ENCODE measurements at places on chromosomes 5 and 9.

DNA sequence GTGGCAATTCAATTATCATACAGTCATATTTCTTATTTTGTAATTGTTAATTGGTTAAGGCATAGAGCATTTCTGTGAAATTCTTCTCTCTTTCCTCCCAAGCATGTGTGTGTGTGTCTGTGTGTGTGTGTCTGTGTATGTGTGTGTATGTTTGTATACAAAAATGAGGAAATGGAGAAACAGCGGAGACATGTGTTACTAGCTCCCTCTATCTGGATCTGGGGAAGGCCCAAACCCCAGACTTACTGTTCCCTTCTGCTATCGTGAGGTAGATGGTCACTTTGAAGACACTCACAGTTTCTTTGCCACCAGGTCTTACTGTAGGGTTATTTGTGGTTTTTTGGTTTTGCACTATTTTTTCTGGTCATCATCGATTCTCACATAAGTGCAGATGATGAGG, 11.4 kb upstream of the C5orf63 start:
- DNase-seq = no peak

GRCh38 chr9:18703151-18703900, 229.4 kb downstream of the ADAMTSL1 start:
- no peak for DNase-seq

GRCh38 chr9:104617418-104617817, 586 bp downstream of the OR13C9 start:
- no peak for DNase-seq

DNA sequence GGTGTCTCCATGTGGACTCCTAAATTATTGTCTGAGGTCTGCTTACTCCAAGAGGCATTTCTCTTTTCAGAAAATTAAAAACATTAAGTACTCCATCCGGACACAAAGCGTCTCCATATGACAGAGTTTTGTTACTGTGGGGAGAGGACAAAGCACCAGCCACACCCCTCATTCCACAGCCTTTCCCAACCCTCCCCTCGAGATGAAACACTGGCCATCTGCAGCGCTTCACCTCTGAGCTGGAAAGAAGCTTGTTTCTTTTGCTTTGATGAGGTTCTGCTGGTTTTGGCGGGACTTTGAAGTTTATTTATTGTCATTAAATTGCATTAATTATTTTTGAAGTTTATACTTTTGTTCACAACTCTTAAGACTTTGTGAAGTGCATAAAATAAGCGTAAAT, 27.6 kb upstream of the NKD2 start:
- DNase-seq = no peak

DNA sequence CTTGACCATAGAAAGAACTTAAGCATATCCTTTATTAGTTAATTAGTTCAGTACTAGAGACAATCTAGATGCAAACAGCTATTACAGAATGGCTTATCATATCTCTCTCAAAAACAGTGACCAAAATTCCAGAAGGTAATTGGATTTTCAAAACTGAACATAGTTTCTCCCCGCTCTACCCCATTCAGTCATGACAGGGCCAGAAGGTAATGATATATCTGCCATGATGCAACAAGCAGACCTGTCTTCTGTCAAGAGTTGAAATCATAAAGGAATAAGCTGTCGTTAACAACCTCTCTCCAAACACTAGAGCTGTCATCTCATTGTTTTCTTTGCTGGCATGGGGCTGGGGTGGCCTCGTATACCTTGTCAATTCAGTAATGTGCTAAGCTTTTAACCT, 200.5 kb upstream of the POU5F2 start:
- DNase-seq = peak; percentile 52

DNA sequence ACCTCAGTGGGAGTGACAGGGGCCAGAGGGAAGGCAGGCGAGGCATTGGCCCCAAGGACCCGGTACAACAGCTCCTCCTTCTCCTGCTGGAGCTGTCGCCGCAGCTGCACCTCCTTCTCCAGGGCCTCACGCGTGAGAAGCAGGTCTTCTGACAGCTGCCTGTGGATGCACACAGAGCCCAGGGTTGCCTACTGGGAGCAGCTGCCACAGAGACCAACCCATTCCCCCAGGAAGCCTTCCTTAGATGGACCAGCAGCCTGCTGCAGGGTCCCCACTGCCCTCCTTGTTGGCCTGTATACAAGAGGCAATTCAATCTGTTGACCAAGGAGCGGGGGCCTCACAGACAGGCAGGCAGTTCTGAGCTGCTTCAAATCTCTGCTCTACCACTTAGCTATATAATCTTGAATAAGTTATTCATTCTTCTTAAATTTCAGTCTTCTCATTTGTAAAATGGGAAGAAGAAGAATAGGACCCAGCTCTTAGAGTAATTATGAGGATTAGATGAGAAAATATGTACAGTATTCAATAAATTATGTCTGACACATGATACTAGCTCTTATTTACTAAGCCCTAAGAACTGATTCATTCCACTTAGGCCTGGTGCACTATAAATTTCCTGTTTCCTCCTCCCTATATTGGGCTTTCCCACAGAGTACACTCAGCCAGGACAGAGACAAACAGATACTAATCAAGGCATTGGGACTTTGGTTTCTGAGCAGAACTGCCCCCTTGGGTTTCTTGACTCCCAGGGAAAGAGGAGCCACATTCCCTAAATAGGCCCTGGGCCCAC, 26.1 kb upstream of the ANXA6 start:
- DNase-seq = no peak

- no peak for DNase-seq
These were observed 33.9 kb upstream of the MAN2A1 start for GRCh38 chr5:109655841-109656240.

DNA sequence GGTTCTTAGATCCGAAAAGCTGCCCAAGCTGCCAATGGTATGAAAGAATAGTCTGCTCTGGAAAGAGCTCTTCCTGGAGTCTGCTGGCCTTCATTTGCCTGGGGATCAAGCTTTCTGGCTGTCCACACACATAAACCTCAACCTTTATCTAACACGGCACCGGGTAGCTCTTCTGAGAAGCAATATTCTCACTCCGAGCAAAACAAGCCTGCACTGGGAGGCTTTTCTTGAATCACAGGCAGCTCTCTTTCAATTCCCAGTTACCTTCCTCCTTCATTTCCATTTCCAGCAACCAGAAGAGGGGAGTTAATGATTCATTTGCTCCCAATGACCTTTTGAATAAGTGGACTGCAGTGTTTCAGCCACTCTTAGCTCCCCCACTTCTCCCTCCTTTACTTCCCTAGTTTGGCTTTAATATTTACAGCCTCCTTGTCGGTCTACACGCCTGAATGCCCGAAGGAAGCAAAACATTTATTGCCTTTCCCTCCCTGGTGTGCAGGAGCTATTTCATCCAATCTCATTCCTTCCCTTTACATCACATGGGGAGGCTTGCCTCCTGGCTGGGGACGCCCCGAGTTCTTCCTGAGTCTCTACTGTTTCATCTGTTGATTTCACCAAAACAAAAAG, 187.1 kb downstream of the ARHGEF28 start:
- no peak for DNase-seq

DNA sequence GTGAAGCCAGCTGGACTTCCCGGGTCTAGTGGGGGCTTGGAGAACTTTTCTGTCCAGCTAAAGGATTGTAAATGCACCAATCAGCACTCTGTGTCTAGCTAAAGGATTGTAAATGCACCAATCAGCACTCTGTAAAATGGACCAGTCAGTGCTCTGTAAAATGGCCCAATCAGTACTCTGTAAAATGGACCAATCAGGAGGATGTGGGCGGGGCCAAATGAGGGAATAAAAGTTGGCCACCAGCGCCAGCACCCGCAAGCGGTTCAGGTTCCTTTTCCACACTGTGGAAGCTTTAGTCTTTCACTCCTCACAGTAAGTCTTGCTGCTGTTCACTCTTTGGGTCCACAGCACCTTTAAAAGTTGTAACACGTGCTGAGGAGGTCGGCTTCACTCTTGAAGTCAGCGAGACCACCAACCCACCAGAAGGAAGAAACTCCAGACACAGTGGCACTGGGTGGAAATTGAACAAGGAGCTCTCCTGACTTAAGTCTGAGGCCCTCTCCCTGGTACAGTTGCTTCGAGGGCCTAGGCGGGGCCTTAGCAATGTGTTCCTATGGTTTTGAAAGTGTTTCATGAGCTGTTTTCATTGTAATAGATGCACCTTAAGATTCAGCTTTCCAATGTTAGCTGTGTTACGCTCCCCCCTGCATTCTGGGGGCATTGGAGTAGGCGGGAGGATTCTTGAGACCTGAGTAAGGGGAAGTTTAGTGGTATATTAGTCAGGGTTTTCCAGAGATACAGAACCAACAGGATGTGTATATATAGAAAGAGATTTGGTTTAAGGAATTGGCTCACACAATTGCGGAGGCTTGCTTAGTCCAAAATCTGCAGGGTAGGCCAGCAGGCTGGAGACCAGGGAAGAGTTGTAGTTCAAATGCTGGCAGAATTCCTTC, 21.5 kb upstream of the MYO10 start:
- no peak for DNase-seq

- DNase-seq = no peak
These were observed 25.9 kb downstream of the FNBP1 start for GRCh38 chr9:130017076-130017475.

DNA sequence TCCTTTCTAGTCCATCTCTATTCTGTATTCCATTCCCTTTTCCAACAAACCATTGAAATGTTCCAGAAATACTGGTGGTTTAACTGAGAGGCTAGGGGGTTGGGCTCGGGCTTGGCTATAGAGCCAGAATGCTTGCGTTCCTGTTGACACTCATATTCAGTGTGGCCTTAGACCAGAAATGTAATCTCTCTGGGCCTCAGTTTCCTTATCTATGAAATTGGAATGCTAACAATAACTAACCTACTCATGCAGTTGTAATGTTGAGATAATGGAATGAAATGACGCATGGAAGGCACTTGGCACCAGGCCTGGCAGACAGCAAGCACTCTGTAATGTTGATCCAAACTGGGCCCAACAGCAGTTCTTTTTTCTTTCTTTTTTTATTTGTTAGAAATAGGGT, 26.8 kb downstream of the JADE2 start:
- DNase-seq = no peak

- no peak for DNase-seq
These were observed 117.0 kb downstream of the NXNL2 start for GRCh38 chr9:88651682-88652633.

DNA sequence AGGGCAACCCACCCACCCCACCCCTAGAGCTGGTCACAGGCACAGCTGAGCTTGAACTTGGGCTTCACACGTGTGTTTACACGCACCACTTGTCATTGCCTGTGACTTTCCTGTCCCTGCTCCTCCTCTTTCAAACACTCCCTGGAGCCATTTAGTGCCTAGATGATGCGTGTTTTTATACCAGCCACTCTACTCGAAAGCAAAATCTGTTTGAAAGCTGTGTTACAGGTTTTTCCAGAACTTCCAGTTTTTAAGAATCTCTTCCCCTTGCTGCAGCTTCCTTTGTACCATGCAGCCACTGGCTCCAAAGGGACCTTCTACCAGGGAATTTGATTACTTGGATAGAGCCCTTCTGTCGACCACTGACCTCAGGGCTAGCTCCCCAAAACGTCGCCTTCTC, 78.8 kb upstream of the SPRY4 start:
- DNase-seq = no peak

- no peak for DNase-seq
These were observed 1.0 kb upstream of the NIM1K start for GRCh38 chr5:43190755-43191603.

- DNase-seq = no peak
These were observed 5.2 kb upstream of the PPARGC1B start for GRCh38 chr5:149724884-149725283.

DNA sequence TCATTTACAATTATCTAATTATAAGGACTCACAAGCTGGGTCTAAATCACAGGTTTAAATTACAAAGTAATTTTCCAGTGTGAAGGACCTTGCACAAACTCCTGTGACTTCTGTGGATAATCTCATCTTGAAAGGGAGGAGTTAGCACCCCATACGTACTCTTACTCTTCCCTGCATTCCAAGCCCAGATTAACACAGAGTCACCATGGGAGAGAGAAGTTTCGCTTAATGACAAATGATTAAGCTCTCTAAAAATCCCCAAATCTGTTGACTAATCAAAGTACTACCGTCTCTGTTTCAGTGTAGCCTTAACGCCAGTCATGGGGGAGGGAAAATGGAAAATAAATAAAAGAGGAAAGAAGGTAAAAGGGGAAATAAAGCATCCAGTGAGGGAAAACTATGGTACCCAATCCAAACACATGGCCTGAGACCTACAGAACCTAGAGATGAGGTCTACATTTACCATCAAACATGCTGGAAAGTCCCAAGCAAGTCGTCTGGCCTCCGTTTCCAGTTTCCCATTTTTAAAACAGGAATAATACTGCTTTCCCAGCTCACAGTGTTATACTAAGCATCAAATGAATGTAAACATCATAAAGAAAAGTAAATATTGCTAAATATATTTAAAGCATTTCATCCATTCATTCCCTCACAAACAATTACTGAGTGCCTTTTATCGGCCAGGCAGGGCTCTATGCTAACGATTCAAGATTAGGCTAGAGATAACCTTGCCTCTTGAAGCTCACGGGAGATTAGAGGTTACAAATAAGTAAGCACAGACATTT, 63.2 kb downstream of the PCA3 start:
- DNase-seq = no peak

DNA sequence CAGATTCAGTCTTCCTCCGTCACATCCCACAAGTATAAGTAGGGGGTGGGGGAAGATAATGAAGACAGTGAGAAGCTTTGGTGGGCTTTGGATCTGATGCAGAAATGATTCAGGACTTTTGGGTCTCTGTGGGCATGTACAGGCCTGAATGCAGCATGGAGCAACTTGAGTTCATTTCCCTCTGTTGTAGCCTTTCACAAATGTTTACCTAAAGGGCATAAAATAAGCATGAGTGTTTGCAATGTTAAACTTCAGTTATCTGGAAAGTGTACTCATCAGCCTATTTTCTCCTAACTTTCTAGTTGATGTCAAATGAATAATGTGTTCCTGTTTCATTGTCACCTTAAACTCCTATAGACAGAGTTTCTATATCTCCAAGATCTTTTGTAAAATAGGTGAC, 39.3 kb downstream of the GARNL3 start:
- no peak for DNase-seq

DNA sequence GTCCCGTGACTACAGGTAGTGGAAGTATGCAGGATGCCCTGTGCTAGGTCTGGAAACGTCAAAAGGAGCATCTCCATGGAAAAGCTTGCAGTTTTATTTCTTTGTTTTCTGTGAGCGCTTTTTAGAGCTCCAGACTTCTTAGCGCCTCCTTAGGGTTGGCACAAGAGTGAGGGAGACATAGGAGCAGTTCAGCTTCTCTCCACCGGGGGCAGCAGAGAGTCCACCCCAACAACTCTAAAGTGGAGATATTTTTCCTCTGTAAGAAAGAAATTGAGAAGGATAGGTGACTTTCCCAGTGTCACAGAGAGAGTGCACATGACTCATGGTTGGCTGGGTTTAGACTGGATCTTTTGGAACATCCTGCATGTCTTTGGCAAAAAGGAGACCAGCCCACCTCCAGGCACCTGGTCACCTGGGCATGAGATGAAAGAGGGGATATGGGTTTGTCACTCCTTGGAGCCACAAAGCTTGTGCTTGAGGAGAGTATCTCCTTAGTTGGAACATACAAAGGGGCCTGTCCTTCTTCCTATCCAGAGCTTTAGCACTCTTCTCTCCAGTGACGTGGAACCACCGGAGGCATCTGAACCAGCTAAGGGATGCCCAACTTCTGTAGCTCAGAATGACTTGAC, 637.7 kb downstream of the SEMA5A start:
- DNase-seq = no peak

GRCh38 chr9:18423791-18424531, 50.0 kb upstream of the ADAMTSL1 start:
- no peak for DNase-seq
